ENCODE measurements at places on chromosomes 5 and 9. TPM values are rescaled to one million over a fixed set of nuclear protein-coding genes. Genes with fewer than 3 reads are reported as not detected.
A peak's percentile ranks its signal among the peaks of the same experiment; 100 is the strongest.

Gene CCL27
- not detected for total RNA-seq

Gene SEMA6A
- total RNA-seq, result 6.3 TPM

Gene FTMT
- not detected for total RNA-seq

DNA sequence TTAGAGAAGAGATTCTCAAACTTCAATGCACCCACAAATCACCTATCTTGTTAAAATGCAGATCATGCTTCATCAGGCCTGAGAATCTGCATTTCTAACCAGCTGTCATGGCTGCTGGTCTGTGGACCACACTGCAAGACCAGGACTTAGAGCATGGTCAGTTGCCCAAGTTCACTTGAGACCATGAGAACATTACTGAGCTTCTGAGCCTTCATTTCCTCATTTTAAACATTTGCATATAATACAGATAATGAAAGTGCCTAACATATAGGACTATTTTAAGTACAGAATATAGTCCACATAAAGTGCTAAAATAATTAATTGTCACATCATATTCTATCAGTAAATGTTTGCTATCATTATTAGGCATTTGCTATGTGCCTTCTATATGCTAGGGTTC, 260.8 kb upstream of the TNC start:
- no peak for DNase-seq

DNA sequence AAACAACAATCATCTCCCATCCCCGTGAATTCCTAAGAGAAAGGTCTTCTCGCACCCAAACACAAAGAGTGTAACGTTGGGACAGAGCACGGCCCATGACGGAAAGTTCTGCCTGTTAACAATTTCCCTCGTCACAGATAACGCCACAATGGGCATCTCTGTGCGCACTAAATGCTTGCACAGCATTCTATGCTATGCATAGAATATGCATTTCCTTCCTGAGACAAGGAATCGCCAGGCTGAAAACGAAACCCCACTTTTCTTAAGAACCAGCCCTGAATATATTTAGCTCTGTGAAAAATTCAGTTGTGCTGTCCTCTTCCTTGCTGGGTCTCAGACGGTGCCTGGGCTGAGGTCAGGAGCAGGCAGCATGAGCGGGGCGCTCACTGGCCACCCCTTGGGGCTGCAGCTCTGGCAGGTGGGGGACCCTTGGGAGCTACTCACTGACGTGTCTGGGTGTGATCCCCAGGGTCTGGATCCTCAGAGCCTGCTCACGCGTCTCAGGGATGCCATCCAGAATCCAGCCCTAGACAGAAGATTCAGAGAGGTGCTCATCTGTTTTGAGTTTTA, 49.8 kb downstream of the AK8 start:
- no peak for DNase-seq

Gene ANKRD33B
- total RNA-seq, result 5.0 TPM

GRCh38 chr5:172429201-172429940, 25.0 kb downstream of the SH3PXD2B start:
- no peak for DNase-seq

DNA sequence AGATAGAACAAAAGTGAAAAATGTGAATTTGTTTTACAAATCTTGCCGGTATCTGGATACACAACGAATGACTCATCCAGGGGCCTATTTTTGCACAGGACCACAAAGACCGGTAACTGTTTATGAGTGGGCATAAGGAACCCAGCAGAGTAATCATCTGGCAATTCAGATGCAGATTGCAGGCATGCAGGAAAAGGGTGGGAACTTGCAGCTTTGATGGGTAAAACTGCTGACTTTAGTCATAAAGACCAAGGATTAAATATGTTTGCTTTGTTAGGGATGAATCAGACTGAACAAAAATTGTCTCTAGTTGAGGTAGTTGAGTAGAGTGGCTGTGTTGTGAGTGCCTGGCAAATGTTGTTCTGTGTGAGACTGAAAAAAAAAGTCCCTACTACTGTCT, 309.6 kb upstream of the CCNH start:
- no peak for DNase-seq

Gene UGCG
- total RNA-seq, result 172 TPM

Gene ACTBL2
- total RNA-seq, result 1.5 TPM

Gene AP3B1
- 30.6 TPM for total RNA-seq

DNA sequence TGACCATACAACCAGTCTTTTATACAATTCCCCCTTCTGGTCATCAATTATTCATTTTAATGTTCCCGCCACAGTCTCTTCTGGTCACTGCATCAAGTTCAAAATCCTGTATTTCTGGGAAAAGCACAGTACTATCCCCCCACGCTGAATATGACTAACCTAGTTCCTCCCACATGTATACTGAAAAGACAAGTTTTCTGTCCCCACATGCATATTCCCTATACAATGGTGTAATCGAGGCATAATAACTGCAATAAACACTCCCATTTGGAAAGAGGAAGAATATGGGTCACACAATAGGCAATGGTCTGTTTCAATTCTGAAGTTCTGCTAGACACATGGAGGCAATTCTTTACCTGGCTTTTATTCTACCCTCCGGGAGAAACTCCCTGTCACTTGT, 344.9 kb downstream of the EFNA5 start:
- no peak for DNase-seq

Gene CDH18
- not detected for total RNA-seq

DNA sequence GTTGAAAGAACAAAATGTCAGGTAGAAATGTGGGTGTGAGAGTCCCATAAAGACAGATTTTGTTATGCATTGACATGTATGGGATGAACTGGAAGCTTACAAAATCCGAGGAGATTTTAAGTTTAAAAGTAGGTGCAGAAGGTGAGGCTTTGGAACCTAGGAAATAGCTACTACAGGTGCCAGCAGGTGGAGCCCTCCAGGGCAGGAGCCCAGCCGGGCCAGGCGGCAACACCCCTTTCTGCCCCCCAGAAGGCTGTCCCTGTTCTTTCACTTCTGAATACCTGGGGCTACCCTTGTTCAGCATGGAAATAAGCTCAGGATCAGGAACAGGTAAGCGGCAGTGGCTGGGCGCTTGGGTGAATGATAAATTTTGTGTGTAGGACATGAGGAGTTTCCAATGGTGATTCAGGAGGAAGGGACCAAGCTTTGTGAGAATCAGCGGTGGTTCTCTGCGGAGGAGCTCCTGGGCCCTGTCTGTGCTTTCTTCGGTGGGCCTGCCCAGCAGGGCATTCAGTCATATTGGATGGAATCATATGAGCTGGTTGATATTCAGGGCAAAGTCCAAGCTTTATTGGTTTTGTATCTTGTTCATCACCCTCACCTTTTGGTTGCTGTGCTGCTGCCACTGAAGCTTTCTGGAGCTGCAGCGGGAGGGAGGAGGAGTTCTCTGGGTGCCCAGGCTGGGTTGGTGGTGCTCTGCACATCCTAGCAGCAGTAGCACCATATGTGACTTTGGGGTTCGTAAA, 12.3 kb downstream of the PCBD2 start:
- no peak for DNase-seq

GRCh38 chr5:66307647-66308241, 163.6 kb downstream of the SREK1 start:
- peak; percentile 18 for DNase-seq

Data from kidney epithelial cell (primary cell).